ENCODE measurements at places on chromosomes 12 and 14.
A peak's percentile ranks its signal among the peaks of the same experiment; 100 is the strongest.

GRCh38 chr14:31208546-31209424 lies 1.2 kb upstream of the HECTD1 start:
- DNase-seq, result no peak

- no peak for DNase-seq
Measured at GRCh38 chr12:3520168-3520567, 29.2 kb downstream of the PRMT8 start.

DNA sequence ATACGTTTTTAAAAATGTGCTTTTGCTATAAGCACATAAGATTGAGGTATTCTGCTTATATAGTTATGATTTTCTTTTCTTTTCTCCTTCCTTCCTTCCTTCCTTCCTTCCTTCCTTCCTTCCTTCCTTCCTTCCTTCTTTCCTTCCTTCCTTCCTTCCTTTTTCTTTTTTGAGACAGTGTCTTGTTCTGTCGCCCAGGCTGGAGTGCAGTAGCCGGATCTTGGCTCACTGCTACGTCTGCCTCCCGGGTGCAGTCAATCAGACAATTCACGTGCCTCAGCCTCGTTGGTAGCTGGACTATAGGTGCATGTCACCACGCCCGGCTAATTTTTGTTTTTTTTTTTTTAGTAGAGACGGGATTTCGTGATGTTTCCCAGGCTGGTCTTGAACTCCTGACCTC lies 5.8 kb downstream of the CFAP54 start:
- no peak for DNase-seq

DNA sequence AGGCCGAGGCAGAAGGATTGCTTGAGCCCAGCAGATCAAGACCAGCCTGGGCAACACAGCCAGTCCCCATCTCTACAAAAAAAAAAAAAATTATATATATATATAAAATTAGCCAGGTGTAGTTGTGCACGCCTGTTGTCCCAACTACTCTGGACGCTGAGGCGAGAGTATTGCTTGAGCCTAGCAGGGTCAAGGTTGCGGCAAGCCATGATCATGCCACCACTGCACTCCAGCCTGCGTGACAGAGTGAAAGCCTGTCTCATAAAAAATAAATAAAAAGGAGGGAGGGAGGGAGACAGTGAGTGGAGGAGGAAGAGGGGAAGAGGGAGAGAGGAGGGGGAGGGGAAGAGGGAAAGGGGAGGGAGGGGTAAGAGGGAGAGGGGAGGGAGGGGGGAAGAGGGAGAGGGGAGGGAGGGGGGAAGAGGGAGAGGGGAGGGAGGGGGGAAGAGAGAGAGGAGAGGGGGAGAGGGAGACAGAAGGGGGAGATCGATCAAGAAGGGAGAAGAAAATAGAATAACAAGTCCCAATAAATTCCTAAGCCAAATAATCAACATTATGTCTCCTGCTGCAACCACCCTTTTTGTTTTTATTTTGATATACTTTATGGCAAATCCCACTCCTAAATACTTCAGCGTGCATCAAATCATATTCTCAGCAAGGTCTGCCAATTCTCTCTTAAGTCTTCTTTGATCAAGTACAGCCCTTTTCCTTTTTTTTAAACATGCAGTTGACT lies 163.9 kb downstream of the MED13L start:
- no peak for DNase-seq

- peak; percentile 44 for DNase-seq
Measured at GRCh38 chr12:12946686-12947355, 5.1 kb downstream of the GPRC5D start.

- DNase-seq, result no peak
Measured at GRCh38 chr14:90107789-90108188, 46.0 kb downstream of the KCNK13 start.

DNA sequence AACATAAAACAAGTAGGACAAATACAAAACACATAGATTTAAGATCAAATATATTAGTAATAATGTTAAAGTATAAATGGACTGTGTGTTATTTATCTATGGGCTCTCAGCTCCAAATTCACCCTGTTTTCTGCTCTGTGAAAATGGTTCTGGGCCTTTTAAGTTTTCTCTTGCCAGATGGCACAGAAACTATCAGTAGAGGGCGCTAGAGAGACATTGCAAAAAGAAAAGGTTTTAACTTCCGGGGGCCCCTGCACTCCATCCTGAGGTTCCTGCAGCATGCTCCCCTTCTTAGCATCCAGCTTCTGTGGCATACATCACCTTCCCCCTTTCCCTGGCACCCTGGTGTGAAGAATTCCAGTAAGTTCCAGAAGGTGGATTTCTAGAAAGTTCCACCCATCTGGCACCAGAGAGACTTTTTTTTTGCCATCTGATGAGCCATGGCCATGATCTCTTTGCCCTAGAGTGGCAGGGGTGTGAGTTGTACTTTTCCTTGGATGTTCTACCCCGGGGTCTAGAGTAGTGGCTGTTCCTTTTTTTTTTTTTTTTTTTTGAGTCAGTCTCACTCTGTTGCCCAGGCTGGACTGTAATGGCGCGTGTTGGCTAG lies 29.3 kb downstream of the ZCRB1 start:
- no peak for DNase-seq

- no peak for DNase-seq
Measured at GRCh38 chr12:47896633-47897032, 8.2 kb downstream of the VDR start.

GRCh38 chr12:20963762-20964161 lies 153.3 kb downstream of the SLCO1B3 start:
- DNase-seq, result no peak

DNA sequence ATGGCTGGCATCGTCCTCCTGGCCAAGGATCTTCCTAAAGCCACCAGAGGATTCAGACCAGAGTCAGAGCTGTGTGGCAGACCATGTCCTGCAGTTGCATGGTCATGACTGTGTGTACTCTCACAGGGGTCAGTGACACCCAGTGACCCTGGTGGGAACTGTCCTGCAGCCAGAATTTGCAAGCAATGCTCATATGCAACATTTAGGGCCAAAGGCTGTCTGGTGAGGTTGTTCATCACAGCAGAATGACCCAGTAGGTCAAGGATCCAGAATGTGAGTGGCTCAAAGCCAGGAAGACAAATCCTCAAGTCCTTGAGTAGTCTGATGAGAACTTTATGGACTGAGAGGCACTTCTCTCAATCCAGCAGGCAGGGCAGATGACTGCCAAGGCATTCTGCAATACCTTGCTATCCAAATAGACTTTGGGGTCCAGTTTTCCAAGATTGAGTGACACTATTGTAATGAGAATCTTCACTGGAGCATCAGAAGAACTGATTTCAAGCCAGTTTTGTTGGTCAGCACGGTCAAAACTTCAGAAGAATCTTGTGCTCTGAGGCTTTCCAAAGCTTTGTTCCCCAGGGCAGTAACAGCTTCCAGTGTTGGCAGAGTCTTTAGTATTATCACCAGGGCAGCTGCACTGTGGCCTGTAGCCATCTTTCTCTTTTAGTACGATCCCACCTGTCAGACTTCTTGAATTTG lies 122.0 kb downstream of the PTCSC3 start:
- DNase-seq, result no peak

DNA sequence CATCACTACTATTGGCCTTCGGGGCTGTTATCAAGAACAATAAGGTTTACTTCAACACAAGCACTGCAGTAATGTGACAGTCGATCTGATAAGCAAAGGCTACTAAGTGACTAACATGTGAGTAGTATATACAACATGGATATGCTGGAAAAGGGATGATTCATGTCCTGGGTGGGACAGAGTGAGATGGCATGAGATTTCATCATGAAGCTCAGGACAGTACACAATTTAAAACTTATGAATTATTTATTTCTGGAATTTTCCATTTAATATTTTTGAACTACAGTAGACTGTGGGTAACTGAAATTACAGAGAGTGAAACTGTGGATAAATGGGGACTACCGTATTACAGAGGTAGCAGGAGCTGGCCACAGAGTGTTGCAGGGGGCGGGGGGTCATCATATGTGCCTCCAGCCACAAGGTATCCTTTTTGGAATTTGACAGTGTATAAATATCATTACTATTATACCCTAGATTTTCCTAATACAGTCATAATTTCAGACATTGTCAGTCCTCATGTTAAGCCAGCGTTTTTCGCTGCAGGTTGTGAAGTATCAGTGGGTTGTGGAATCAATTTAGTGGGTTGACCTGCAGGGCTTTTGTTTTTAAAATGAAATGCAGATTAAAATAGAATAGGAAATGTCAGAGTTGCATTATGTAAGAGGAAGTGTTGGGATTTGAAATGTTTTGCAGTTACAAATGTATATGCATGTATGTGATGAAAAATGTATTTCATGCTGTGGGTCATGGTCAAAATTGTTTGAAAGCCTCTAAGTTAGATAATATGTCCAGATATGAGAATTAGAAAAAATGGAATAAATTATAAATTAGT lies 148.0 kb upstream of the NUDT4 start:
- no peak for DNase-seq

DNA sequence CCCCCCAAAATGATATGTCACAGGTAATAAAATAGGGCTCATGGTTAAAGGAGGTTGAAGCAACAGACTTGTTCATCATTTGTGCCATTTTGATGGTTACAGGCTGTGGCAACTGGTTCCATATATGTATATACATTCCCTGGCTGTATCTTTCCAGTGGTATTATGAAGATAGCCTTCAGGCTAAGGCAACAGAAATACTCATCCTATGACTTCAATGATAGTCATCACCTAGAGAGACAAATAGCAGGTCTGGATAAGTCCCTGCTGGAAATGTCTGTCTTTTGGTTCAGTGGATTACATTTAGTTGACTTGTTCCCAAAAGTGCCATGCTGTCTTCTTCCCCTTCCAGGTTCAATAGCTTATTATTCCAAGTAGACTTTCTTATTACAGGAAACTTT lies 997.4 kb downstream of the FLRT2 start:
- no peak for DNase-seq

- no peak for DNase-seq
Measured at GRCh38 chr12:52614381-52615207, 3.8 kb downstream of the KRT73 start.
